ENCODE measurements at places on chromosomes 7 and 10. TPM values are rescaled to one million over a fixed set of nuclear protein-coding genes. Genes with fewer than 3 reads are reported as not detected.

The GRID2IP gene
- 1.1 TPM for total RNA-seq

The CDH23 gene
- total RNA-seq: 2.9 TPM

DNA sequence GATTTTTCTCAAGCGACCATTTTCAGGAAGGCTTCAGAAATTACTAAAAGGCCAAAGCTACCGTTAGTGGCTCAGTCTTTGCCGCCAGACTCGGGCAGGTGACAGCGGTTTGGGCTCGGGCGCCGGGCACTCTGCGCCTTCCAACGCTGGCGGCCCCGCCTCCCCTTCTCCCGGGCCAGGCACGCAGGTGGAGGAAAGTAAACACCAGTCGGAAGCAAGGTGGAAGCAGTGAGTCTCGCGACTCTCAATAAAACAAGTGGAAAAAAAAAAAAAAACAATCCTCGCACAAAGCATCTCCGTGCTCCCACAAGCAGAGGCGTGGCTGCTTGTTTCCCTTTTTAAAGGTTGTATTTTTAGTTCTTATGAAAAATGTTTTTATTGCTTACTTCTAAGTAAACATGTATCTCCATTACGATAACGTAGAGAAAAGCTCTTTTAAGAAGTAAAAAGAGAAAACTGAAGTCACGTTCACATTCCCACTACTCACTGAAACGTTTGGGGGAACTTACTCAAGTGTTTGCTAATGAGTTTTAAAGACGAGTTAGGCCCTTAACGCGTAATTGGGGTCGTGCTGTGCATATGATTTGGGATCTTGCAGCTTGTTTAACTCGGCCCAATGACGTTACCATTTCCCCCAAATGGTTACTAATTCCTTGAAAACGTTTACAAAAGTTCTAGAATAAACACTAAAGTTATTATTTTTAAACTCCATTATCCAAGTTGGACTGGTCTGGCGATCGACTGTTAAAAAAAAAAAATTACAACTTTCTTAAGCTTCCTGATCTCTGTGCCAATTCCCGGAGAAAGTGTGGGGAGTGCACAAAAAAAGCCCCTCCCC, 864 bp downstream of the CDCA7L start:
- peak; percentile 76 for DNase-seq

- no peak for DNase-seq
Measured at GRCh38 chr7:26197153-26198115, 3.1 kb downstream of the HNRNPA2B1 start.

- no peak for DNase-seq
Measured at GRCh38 chr7:135414850-135415439, 95.0 kb downstream of the CNOT4 start.

- DNase-seq: peak; percentile 56
Measured at GRCh38 chr7:30403477-30403876, 75.1 kb downstream of the NOD1 start.

DNA sequence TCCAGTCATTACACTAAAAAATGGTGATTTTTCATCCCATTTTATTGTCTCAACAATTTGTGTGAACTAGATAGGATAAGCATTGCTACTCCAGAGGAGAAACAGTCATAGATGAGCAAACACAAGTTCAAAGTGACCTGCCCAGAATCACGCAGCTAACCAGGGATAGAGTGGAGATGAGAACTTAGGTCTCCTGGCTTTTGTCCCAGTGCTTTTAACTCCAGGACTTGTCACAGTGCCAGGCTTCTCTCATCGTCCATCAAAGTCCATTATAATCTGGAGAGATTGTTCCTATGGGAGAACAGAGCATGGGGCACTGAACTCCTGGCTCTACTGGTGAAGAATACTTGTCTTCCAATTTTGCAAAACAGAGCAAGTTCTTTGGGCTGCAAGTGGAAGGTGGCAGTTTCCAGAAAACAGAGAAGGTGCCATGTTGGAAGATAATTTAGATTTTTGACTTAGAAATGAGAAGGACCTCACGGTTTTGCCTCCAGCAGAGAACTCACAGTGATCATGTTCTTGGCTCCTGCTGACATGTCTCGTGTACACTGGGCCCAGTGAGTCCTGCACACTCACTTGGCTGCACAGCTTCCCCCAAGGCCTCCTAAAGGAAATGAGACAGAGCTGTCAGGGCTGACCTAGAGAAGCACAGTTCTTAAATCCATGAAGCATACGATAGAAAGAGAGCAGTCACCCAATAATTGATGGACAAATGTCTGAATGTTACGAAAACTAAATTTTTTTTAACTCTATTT, 322.9 kb upstream of the NRP1 start:
- no peak for DNase-seq

DNA sequence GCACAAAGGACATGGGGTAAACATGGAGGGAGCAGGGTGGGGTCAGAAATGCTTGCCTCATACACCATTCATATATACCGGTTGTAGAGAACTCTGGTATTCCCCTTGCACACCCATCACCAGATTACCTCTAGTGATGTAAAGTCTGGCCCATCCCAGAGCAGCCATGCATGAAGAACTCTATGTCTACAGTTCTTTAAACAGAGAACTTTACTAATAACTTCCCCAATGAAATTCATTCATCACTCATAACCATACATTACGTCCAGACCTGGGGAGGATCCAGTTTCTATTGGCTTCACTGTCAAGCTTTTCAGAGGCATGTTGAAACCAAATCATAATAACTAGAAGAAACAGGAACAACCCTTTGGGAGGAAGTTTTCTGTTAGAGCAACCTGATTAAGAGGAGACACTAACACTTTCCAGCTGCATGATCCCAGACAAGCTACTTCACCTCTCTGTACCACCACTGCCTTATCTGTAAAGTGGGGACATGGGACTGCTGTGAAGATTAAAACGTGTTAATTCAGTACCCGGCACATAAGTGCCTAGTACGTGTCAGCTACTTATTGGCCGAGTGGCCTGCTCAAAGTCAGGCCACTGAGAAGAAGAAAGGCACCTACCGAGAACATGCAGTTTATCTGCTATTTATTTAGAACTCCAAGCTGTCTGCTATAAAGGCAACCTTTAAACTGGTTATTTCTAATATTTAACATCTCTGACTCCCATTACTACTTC, 59.7 kb downstream of the IGF2BP3 start:
- no peak for DNase-seq

- DNase-seq: no peak
Measured at GRCh38 chr7:7707246-7707645, 11.2 kb downstream of the RPA3 start.

GRCh38 chr7:4612939-4613841, 68.9 kb upstream of the FOXK1 start:
- DNase-seq: peak; percentile 18

Measured in transverse colon (tissue), 4 donors.